Fibroblast of skin of abdomen (primary cell): ENCODE measurements at places on chromosomes 11 and 22.

- DNase-seq: peak; percentile 73
These were observed 11.0 kb upstream of the SLC5A4 start for GRCh38 chr22:32265882-32266767.

- no peak for DNase-seq
These were observed 17.7 kb upstream of the TMPRSS5 start for GRCh38 chr11:113723787-113724186.

GRCh38 chr11:33669598-33670249 is 30.9 kb downstream of the C11orf91 start:
- DNase-seq: no peak

GRCh38 chr11:132072858-132073211 is 702.4 kb downstream of the NTM start:
- DNase-seq: no peak

- no peak for DNase-seq
These were observed 3.2 kb downstream of the NELL1 start for GRCh38 chr11:20672575-20672974.

DNA sequence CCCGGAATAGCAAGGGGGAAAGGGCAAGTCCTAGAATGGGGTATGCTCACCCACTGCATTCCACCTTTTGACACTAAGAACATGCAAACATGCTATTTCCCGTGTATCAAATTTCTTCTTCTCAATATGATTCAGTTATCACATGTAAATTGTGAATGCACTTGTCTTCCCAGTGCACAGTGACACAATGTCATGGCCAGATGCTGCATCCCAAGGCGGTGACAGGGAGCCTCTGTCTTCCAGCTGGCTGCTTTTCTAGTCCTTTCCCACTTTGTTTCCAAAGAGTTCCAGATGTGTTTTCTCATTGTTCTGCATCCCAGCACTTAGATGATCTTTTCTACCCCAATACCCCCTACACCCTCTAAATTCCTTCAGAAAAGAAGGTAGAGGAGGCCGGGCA is 12.4 kb downstream of the SLC25A18 start:
- no peak for DNase-seq

DNA sequence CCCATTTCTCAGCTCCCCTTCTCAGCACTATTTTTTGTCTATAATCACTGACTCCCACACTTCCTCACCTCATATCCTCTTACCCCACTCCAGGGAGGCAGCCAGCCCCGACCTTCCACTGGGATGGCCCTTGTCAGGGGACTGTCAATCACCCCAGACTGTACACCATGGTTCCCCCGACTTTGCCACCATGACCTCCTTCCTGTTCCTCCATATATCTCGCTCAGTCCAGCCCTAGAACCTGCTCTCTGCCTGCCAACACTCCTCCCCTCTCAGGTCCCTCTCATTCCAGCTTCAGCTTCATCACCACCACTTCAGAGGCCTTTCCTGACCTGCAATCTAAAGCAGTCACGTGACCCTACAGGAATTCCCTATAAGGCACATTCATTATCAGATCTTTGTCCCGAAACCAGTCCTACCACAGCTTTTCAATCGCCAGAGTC is 16.5 kb downstream of the PRPF19 start:
- no peak for DNase-seq

GRCh38 chr22:46714550-46714949 is 23.5 kb downstream of the CERK start:
- no peak for DNase-seq

GRCh38 chr11:68040101-68040956 is 1.5 kb downstream of the TCIRG1 start:
- peak; percentile 68 for DNase-seq
